CD4-positive, alpha-beta T cell treated with Interleukin-15 for 4 hours (primary cell): ENCODE measurements at places on chromosomes 7 and 10.

DNA sequence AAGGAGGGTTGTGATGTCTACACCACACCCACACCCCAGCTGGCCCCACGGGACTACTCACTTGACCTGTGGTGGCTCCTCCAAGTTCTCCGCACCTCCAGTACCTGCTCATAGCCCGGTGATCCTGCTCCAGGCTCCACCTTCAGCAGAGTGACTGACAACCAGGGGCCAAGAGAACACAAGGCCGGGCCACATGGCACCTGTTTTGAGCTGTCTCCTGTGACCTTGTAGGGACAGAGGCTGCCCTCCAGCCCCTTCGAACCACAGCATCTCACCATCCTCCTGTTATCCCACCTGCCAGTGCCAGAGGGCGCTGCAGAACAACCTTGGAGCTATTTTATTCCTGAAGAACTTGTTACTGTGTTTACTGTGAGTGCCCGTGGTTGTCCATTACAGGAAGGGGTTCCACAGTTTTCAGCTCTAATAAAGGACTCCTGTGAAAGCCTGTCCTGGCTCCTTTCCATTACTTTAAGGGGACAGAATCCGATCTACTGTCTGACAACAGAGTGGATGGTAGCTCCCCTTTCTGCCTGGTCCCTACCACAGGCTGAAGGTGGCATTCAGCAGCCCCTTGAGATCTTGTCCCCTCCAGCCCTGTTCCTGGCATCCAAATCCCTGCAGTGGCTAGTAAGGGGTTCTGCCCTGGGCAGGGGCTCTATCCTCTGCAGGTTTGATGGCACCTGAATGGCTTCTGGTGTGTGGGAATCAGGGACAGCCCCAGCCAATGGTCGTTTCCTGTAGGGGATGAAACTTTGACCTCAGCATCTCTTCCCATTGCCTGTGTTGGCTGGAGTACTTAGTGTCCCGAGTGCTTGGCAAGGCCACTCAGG is 50.8 kb downstream of the C10orf120 start:
- peak; percentile 10 for DNase-seq

DNA sequence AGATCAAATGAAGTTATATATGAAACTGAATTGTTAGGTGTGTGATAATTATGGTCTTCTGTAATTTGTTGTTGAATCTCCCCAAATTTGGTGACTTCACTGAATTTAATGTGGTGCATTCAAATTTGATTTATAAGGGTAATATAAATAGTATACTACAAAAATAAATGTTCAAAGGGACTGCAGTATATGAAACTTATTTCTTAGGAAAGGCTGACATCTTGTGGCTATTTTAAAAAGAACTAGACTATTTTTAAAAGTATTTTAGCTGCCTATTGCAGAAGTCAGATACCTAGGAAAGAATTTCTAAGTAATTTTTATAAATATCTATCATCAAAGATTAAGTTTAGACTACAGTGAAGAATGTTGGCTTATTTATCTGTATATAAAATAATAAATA is 36.6 kb downstream of the ATRNL1 start:
- peak; percentile 3 for DNase-seq

DNA sequence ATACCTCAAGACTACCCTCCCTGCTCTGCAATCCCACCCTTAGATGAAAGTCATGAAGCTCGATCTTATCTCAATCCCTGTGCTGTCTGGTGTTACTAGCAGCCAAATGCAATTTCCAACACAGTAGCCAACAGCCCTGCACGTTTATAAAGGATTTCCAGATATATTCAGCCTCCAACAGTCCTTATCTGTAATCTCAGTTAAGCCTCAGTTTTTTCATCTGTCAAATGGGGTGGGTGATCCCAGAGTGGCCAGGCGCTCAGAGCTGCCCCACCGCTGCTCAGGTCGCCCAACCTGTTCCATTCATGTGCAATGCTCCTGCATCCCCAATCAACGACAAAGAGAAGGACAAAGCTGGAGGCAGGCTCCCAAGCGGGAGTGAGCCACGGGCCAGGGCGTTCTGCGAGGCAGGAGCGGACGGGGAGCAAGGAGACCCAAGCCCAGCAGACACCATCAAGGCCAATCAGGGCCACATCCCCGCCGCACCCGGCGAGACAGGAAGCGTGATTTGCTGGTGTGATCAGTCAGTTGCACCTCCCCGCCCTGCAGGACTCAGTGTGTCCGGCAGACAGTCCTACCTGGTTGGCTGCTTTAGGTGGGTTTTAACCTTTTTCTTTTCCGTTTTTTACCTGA is 19.7 kb downstream of the PDGFA start:
- no peak for DNase-seq

GRCh38 chr7:112748381-112748780 is 41.8 kb downstream of the TMEM168 start:
- DNase-seq = no peak

- DNase-seq = no peak
These were observed 35.7 kb downstream of the PDZD8 start for GRCh38 chr10:117339578-117339977.

GRCh38 chr10:18875477-18875876 is 173.1 kb upstream of the MALRD1 start:
- DNase-seq = no peak

GRCh38 chr10:67319976-67320375 is 376.0 kb downstream of the CTNNA3 start:
- no peak for DNase-seq

DNA sequence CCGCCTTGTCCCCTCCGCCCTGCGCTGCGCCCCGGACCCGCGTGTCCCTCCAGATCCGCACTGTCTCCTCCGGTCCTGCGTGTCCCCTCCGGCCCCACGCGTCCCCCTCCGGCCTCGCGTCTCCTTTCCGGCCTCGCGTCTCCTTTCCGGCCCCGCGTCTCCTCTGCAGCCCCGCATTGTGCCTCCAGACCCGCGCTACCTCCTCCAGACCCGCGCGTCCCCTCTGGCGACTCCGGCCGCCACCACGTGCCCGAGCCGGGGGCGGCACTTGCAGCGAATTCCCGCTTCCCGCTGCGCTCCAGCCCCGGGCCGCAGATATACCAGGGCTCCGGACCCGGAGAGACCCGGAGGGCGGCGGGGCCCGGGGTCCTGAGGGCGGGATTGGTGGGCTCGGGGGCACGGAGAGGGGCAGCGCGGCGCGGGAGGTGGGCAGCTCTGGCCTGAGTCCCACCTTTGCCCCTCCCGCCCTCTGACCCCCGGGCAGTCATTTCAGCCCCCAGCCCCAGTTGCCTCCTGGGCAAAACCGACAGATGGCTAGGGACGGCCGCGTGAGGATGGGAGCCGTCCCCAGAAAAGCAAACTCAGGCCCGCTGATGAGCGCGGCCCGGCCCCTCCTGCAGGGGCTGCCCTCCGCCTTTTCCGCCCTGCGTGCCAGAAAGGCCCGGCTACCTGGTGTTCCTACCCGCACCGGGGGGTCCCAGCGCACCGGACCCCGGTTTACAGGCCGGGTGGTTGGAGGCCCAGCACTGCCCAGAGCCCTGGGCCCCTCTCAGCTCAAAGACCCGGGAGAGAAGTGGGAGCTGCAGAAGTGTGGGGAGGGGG is 56.5 kb downstream of the RBM17 start:
- DNase-seq = no peak

DNA sequence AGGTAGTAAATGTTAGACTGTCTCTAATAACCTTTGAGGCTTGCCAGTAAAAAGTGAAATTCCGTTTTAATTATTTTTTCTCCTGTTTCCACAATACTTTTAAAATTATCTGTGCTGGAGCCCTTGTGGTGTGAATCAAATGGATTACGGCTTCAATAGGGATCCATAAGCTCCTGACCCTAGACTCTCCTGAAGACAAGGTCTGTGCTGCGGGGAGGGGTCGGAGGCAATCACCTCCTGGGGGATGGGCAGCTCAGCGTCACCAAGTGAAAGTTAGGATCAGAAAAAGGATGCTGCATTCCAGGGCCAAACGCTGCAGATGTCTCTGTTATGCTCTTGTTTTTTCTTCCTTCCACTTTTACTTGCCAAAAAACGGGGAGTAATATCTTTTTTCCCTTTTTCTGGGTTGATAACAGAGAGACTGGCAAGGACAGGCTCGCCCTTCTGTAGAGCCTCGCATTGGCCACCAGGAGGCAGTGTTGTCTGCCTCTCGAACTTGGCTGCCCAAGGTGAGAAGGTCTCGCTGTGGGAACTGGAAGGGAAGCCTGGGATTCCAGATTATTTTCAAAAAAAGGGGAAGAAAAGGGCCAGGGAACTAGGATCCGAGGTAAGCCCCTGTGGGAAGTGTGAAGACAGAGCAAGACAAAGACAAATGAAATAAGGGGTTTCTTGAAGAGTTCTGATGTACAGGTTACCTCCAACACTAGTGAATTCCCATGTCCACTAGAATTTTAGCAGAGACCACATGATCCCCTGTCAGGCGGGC is 621.9 kb downstream of the ACTR3B start:
- no peak for DNase-seq

GRCh38 chr7:151408839-151409666 is 785 bp downstream of the WDR86 start:
- peak; percentile 88 for DNase-seq

DNA sequence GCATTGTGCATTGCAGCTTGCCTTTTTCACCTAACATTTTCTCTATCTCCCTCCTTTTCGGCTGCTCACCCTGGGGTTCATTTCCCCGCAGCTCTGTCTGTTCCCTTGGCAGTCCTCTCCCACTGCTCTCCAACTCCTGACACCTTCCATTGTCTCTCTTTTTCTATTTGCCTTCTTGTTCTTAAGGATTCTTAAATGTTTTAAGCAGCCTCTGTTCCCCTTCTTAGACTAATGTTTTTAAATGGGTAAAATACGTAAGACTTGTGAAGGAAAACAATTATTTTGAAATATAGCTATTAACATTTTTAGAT is 19.4 kb downstream of the BMPR1A start:
- DNase-seq = no peak
